ENCODE measurements at places on chromosomes 2 and 18.

GRCh38 chr2:78455586-78455985 lies 569.9 kb upstream of the REG3G start:
- DNase-seq = no peak

DNA sequence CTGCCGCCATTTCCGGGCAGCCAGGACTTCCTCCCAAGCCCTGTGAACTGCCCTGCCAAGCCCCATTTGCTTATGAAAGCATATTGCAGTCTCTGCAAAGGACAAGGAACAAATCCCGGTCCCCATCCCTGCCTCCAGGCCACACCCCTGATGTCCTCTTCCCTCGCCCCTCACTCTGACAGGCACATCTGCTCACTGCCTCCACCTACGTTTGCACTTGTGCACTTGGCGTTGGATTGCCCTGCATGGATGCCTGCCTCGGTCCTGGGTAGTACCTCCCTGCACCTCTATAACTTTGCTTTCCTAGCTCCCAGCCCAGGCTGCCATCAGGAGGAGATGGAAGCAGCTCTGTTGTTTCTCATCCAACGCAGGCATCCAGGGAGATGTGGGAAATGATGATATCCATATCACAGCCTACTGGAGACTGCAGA lies 19.6 kb upstream of the RPL31 start:
- DNase-seq = no peak

- DNase-seq = no peak
Observed at GRCh38 chr2:46045888-46046287, 251.3 kb upstream of the EPAS1 start.

- no peak for DNase-seq
Observed at GRCh38 chr2:211113334-211114175, 557.2 kb downstream of the CPS1 start.

GRCh38 chr2:83196225-83196624 lies 1262.9 kb downstream of the SUCLG1 start:
- DNase-seq = no peak

- no peak for DNase-seq
Observed at GRCh38 chr2:8472545-8473323, 209.1 kb upstream of the ID2 start.

GRCh38 chr2:60383401-60384143 lies 169.9 kb downstream of the BCL11A start:
- no peak for DNase-seq

DNA sequence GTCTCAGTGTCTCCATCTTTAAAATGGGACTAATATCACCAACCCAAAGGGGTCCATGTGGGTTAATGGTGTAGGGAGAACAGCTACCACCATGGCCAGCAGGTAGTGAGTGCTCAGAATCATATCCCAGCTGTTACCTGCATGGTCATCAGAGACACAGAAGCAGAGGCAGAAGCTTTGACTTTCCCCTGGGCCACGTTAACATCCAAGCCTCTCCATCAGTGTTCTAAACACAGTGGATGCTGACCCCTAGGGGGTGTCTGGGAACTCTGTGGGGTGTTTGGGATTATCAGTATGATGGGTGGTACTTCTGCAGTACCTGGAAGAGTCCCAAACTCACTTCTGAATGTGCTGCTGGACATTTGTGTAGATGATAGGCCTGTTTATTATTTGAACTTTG lies 93.6 kb downstream of the GYPC start:
- no peak for DNase-seq

GRCh38 chr2:96848264-96848663 lies 4.4 kb upstream of the ANKRD23 start:
- DNase-seq = no peak

DNA sequence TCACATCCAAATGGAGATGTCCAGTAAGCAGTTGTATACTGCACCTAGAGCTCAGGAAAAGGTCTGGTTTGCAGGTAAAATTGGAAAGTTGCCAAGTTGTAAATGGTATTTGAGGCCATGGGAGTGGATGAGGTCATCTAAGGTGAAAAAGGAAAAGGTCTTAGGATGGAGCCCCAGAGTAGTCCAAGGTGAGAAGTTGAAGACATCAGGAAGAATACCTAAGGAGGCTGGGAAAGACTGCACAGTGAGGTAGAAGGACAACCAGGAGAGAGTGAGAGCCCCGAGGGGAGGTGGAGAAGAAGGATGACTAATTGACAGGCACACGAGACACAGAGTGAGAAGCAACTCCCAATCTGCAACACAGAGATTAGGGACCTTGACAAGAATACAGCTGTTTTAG lies 10.7 kb downstream of the DPP4 start:
- DNase-seq = no peak
